ENCODE measurements at places on chromosomes 7 and 10.

GRCh38 chr7:17347401-17347800 is 48.9 kb downstream of the AHR start:
- DNase-seq, result no peak

- DNase-seq, result no peak
Measured at GRCh38 chr7:114925434-114925833, 3.5 kb downstream of the MDFIC start.

- no peak for DNase-seq
Measured at GRCh38 chr7:45977256-45977780, 56.2 kb upstream of the IGFBP3 start.

DNA sequence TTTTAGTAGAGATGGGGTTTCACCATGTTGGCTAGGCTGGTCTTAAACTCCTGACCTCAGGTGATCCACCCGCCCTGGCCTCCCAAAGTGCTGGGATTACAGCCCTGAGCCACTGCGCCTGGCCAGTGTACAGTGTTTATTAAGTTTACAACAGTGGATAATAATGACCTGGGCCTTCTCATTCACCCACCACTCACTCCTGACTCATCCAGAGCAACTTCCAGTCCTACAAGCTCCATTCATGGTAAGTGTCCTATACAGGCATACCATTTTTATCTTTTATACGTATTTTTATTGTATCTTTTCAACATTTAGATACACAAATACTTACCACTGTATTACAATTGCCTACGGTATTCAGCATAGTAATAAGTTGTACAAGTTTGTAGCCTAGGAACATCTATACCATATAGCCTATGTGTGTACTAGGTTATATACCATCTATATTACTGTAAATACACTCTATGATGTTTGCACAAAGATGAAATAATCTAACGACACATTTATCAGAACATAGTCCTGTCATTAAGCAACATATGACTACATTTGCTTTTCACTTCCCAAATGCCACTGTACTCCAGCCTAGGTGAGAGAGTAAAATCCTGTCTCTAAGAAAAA is 17.1 kb downstream of the HOXA1 start:
- no peak for DNase-seq

GRCh38 chr10:47113907-47114500 is 186.0 kb upstream of the GDF10 start:
- DNase-seq, result no peak

DNA sequence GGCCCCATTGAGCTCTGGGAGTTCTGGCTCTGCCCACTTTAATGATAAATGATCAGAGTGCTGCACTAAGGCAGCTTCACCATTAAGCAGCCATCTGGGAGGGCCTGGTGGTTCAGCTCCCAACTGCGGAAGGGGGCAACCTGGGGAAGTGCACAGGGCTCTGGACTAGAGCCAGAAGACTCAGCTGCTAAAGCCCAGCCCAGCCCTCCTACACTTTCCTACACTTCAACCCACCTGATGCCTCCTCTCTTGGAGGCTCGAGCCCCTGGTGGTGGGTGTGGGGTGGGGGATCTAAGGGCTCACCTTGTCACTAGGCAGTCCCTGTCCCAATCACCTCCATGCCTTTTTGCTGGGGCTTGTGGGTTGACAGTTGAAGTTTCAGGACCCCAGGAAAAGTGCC is 60.6 kb upstream of the ANTXRL start:
- no peak for DNase-seq

- DNase-seq, result no peak
Measured at GRCh38 chr7:71615017-71615416, 483.1 kb downstream of the GALNT17 start.

GRCh38 chr7:155985518-155986250 is 173.4 kb upstream of the SHH start:
- DNase-seq, result no peak

DNA sequence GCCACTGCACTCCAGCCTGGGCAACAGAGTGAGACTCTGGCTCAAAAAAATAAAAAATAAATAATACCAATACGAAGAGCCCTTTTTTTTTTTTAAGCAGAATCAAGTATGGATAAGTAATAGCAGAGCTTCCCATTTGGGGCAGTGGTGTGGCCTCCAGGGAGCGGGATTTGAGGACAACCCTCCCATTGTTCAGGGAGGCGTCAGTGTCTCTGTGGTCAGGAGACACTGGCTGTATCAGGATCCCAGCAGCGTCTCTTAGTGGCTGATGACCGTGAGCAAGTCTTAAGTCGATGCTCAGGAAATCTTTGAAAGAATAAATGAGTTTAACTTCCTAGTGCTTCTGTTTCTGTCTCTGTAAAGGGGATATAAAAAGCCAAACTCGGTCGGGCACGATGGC is 25.2 kb upstream of the SH2B2 start:
- DNase-seq, result no peak

DNA sequence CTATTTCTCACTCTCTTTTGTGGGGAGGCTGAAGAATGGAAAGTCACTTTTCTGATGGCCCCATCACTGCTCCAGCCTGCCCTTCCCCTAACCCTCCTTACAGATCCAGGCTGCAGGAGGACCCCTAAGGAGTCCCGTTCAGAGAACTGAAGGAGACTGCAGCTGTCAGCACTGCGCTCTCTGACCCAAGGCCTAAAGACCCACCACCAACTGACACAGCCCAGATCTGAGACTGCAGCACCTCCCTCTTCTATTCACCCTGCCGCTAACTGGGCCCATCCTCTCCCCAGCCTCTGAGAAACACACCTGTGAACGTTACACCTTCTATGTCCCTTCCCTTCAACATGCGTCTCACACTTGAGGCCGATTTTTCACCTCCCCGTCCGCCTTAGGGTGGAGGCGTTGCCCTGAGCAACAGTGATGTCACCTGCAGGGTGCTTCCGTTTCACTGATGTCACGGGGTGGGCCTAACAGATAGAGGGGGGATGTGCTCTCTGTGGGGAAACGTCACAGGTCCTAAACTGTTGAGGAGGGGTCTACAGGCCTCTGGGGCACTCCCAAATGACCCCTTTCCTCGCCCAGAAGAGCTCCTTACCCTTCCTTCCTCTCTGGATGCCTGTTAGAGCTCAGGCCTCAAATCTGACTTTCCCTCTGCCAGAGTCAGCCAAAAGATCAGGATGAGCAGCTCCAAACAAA is 5.1 kb downstream of the ITPRIP start:
- no peak for DNase-seq

DNA sequence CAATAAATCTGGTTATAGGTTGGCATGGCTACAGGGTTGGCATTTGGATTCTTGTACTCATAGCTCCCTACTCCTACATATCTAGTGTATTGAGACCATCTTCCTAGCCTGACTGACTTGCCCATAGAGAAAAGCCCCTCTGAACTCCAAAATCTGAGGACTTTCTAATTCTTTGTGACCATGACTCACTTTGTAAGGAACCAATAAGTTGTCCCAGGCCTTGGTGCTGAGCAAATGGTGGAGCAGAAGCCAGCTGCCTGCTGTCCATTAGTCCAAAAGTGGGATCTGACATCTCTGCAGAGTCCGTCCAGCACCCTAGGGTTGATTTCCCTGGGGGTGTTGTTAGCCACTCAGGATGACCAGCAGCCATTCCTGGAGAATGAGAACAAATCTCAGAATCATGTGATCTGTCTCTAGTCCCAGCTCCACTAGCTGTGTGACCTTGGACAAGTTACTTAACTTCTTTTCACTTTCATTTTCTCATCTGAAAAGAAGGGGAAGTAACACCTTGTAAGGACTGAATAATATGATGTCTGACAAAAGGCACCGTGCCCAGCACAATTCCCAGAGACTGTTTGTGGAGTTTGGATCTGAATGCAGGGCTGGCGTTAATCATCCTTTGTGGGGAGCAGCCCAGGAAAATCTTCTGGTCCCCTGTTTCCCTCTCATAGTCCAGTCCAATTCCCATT is 44.1 kb downstream of the MTURN start:
- DNase-seq, result no peak

DNA sequence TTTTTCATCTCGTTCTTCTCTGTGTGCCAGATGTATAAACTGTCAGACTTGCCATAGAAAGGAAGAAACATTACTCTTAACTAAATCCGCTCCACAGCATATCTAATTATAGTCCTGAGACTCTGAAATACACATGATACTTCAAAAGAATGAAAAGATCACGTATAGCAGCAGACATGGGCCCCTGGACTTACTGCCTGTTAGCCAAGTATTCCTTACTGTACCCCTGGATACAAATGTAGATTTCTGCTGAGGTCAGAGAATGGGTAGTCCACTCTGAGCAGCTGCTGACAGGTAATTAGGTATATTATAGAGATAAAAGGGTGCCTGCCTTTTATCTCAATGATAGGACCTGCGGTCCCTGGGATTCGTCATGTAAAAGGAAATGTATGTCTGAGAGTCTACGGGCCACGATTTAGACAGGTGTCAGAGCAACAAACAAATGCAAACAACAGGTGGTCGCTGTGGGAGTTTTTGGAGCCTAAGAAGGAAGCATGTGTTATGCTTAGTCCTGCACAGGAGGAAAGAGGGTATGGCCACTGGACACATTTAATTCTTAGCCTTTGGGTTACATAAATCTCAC is 69.4 kb downstream of the VOPP1 start:
- DNase-seq, result no peak

DNA sequence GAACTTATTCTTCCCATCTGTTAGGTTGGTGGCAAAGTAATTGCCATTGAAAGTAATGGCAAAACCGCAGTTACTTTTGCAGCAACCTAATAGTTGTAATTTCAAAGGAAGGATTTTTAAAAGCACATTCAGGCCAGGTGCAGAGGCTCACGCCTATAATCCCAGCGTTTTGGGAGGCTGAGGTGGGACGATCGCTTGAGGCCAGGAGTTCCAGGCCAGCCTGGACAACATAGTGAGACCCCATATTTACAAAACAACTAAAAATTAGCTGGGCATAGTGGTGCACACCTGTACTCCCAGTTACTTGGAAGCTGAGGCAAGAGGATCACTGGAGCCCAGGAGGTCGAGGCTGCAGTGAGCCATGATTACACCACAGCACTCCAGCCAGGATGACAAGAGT is 374.9 kb downstream of the GALNT17 start:
- DNase-seq, result no peak

DNA sequence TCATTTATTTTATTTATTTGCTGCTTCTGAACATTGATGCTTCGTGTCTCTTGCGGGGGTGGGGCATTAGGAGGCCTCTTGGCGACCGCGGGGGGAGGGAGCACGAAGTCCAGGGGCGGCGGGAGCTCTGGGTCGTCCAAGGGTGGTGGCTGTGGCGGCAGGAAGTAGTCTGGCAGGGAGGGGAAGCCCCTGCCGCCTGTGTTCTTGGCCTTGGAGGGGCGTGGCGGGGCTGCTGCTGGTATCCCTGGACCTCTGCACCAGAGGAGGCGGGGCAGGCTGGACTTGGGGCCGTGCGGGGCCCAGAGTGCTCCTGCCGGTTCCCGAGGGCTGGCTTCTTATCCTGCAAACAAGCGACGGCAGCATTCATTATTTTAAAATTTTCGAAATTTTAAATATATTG is 70.5 kb upstream of the ABI1 start:
- no peak for DNase-seq

DNA sequence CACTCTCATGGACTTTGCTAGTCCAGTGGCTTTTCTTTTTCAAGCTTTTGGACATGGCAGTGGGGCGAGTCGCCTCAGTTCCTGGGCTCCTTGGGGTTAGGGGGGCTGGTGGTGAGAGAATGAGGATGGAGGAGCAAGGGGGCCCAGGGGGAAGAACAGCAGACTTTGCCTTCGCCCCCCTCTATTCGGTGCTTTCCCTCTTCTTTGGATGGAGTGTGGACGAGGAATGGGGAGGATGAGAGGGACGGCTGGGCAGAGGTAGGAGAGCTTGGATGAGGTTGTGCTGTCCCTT is 255 bp downstream of the MAGI2 start:
- DNase-seq, result no peak

DNA sequence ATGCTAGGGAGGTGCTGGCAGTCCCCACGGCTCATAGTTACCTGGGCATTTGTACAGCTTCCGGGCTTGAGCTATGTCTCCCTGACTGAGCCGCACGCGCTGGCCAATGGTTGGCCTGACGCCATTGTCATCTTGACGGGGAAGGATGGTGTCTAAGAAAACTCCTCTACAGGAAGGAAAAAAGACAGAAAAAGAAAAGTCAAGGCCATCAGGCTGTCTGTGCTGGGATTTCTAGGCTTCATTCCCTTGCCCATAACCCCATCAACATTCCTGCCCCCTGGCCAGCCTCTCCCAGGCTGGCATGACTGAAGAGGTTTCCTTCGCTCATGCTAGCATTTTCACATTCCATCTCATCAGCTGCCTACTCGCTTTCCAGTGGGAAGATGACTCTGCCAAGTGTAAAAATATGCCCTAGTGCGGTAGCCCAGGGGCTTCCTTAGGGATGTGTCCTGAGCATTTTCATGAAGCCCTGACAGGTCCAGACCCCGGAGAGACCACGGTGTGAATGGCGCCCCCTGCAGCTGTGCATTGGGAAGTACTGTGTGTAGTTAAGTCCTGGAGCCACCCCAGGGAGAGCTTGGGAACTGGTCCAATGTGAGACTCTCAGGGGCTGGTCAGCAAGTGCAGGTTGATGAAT is 54.5 kb upstream of the OPALIN start:
- no peak for DNase-seq

DNA sequence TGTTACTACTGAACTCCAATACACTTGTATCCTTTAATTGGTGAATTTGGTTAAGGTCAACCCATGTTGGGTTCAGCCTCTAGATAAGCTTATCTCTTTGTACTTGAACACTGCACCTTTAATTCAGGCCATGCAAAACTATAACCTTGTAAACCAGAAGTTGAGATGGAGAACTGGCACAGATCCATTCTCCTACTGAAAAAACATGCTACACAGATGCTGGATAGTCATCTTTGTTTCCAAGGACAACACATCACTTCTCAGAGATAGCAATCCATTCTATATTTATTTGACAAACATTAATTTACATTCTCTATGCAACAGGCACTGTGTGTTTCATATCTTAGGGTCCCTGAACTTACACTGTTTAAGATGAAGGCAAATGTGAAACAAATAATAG is 2.9 kb upstream of the CDK14 start:
- DNase-seq, result no peak

GRCh38 chr7:39414224-39415035 is 151.8 kb upstream of the YAE1 start:
- DNase-seq, result peak; percentile 64

GRCh38 chr7:115476671-115477181 is 553.8 kb downstream of the TFEC start:
- DNase-seq, result no peak

- no peak for DNase-seq
Measured at GRCh38 chr10:68302503-68302823, 29.4 kb upstream of the HNRNPH3 start.

- no peak for DNase-seq
Measured at GRCh38 chr10:6721964-6722615, 142.0 kb upstream of the PRKCQ start.

- DNase-seq, result peak; percentile 89
Measured at GRCh38 chr10:97759158-97759887, 12.5 kb downstream of the SFRP5 start.
